ENCODE measurements at places on chromosomes 4 and X.
A peak's percentile ranks its signal among the peaks of the same experiment; 100 is the strongest.

DNA sequence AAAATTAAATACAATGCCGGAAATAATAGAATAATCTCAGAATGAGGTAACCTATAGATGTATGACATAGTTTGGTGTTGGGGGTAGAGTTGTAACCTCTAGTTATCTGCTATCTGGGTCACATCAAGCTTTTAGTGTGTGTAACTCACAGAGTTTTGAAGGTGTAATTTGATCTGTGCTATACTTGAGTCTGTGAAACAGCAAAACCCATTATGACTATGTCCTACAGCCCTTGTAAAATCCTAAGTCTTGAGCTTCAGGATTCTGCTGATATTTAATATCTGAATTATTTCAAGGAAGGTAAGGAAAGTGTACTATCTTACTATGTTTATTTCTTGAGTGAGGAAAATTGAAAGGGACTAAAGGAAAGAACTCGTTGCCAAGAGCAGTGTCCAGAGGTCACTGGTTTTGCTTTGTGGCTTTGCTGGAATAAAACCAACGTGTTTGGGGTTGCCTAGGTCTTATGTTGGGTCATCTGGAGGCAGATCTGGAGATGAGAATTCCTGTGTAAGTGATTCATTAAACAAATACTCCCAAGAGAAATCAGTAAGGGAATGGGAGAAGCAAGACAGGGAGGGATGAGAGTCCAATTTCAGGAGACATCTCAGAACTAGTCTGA is 107.8 kb upstream of the CBLL2 start:
- DNase-seq: no peak

GRCh38 chr4:189519186-189519585 is 421.5 kb upstream of the FRG1 start:
- DNase-seq: no peak

- no peak for DNase-seq
Observed at GRCh38 chr4:56690393-56690792, 9.3 kb upstream of the HOPX start.

- peak; percentile 15 for DNase-seq
Observed at GRCh38 chr4:101136373-101137370, 210.7 kb downstream of the PPP3CA start.

DNA sequence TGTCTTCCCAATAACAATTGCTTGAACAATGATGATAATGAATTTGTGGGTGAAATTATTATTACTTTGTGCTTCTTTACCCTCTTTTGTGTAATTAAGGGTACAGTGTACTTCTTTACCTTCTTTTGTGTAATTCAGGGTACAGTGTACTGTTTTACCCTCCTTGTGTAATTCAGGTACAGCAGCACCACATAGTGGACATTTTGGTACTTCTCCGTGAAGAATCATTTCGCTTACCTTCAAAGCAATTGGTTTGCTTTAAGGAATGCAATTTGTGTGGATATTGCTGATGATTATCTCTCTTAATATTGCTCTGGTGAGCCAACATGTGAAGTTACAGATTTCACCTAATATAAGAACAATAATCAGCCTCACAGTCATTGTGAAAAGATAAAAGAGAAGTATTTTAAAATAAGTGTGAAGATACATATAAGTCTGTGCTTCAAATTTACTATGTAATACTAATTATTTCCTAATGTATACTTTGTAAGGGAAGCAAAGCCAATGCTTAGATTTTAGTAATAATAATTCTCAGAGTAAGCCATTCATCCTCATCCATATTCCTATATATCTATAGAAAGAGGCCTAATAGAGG is 27.2 kb upstream of the SEC24B start:
- DNase-seq: peak; percentile 45

GRCh38 chr4:71442336-71442735 is 103.5 kb downstream of the SLC4A4 start:
- no peak for DNase-seq

DNA sequence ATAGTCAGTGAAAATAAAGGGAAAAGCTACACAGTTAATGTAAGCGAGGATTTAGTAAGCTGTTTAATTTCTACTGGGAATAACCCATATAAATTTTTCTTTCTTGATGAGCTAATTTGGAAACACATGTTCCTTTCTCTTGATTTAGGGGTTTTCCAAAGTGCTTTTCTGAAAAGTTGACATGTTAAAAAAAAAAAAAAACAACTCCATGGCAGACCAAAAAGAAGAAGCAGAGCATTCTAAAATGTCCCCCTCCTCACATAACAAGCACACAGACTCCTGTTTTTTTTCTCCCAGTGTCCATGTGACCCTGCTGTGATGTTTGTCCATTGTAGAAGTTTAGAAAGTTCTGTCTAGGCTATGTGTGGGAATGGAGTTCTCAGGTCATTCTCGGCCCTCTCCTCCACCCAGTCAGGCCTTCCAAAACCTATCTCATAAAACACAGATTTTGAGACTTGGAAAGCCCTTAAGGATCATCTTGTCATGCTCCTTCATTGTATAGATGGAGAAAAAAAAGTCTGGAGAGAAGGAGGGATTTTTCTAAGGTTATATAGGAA is 792 bp downstream of the CLIC2 start:
- DNase-seq: no peak

- DNase-seq: peak; percentile 9
Observed at GRCh38 chr4:55765070-55765469, 54.5 kb upstream of the EXOC1L start.

DNA sequence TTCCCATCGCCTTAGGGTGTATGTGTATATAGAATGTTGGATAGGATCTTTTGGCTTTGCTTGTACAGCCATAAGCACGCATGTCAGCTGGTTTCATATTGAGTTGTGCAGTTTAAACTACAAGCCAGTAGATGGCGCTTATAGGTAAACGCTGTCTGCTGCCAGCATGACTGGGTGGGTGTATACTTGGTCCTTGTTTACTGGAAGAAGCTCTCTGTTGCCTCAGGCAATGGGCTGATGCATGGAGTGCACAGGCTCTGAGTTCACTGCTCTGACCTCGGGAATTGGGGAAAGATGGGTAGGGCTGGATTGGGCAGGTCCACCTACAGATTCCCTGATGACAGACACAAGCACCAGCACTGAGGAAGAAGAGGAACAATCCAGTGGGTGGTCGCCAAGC is 831.5 kb downstream of the STIM2 start:
- DNase-seq: no peak

GRCh38 chrX:31679861-31680260 is 608.0 kb upstream of the FTHL17 start:
- DNase-seq: peak; percentile 1

DNA sequence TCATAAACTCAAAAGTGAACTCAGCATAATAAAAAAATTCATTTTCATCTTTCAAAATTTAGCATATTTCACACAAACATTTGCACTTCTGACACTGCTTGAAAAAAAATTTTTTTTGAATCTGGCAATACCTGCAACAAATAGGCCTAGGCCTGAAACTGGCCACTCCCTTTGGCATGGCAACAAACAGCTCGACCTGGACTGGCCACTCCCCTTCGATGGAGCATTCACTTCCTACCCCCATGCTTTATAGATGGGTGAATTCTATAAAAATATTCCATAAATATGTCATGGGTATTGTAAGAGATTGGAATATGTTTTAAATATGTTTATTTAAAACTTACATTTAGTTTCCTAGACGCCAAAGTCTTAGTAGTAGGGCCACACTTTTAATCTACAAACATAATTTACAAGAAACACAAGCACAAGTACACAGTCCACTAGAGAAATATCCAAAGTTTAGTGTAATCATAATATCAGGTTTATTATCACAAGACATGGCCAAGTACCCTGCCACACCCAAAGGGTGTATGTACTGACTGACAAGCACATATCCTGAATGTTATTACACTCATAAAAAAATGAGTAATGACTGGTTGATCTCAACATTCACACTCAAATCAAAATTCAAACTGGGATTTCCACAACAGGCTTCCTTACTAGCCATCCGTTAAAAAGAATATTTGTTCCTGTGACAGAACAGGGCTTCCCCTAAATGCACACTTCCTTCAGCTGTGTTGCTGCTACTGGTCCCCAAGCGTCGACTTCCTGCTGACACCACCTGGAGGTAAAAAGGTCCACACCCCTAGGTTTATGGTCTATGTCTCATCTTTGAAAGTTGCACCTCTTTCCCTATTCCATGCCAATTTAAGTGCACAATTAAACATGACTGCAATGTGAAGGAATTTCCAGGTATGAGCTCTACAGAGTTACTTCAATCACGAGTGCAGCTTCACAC is 271.5 kb downstream of the NR3C2 start:
- no peak for DNase-seq

- DNase-seq: no peak
Observed at GRCh38 chr4:174520660-174521059, 1.6 kb downstream of the HPGD start.

GRCh38 chr4:141636771-141637460 is 533 bp downstream of the IL15 start:
- peak; percentile 32 for DNase-seq

DNA sequence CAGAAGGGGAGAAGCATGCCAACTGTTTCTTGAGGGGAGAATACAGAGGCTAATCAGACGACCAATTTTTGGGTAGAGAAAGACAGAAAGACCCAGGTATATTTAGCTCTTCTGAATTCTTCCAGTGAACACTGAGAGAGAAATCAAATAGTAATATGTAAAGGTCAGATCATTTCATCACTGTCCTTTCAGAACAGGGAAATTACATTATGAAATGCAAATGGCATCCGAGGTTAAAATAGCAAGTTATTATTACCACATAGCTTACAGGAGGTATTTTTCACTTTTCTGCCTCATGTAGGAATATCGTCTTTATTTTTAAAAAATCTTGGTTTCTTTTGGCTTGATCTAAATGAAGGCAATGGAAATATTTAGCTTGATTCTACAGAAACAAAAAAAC is 18.0 kb downstream of the GABRB1 start:
- no peak for DNase-seq

- DNase-seq: peak; percentile 48
Observed at GRCh38 chr4:116118221-116118620, 967.2 kb downstream of the TRAM1L1 start.

GRCh38 chr4:169252339-169253112 is 18.2 kb downstream of the SH3RF1 start:
- DNase-seq: no peak

DNA sequence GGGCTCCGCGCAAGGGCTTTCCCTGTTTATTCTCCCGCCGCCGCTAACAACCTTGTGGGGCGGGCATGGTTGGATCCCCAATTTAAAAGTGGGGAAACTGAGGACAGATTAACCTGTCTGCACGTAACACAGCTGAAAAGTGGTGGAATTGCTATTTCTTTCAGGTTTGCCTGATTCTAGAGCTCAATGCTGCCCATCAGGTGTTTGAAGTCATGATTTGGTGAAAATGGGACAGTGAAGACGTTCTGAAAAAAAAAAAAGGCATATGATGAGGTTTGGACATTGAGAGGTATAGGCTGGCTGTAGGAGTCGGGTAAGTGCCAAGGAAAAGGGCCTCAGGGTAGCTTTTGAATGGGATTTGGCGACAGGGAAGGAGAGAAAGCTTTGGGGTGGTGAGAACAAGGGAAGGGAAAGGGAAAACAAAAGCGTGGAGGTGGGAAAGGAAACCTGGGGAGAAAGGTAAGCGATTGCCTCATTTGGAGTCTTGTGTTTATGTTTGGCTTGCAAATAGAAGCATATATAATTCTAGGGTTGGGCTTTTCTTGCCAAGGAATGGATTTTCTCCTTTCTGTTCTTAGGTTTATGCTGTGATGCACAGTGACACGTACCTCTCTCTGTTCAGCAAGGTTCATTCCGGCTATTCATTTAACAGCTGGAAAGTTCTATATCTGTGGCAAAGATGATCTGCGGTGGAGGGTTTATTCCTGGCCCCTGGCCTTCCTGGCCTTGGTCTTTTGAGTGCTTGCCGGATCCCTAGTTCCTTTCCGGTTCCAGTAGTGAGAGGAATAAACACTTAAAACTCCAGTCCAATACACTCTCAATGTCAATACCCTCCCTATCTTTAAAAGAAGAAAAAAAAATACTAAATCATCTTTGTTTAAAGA is 2.4 kb upstream of the STIM2 start:
- peak; percentile 9 for DNase-seq

GRCh38 chrX:129925305-129926092 is 19.5 kb downstream of the UTP14A start:
- peak; percentile 53 for DNase-seq

GRCh38 chr4:112329672-112330375 is 32.7 kb downstream of the ALPK1 start:
- no peak for DNase-seq

DNA sequence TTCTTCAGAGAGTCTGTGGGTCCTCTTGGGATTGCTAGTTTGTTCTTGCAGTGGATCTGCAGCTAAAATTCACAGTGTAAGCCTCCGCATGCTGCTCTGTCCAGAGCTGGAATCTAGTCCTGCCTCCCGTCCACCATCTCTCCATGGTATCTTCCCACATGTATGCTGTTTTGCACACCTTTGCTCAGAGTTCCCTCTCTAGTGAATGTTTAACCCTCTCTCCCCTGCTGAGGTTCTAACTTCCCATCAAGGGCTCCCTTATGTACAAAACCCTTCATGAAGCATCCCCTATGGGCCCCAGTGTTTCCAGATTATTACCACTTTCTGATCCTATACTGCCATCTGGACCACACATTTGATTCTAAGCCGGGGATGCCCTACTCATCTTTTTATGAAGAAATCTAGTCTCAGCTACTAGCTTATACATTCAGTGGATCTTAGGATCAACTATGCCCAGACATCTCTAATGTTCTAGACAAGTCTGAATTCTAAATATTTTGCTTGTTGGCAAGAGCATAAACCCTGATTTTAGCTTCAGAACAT is 157.3 kb downstream of the CPEB2 start:
- no peak for DNase-seq

GRCh38 chr4:40952217-40952616 is 202.5 kb downstream of the NSUN7 start:
- no peak for DNase-seq

GRCh38 chr4:90825849-90826248 is 698.7 kb downstream of the CCSER1 start:
- no peak for DNase-seq
